ENCODE measurements at places on chromosomes 7 and 10.

- no peak for DNase-seq
Measured at GRCh38 chr10:11756766-11757315, 14.7 kb downstream of the ECHDC3 start.

DNA sequence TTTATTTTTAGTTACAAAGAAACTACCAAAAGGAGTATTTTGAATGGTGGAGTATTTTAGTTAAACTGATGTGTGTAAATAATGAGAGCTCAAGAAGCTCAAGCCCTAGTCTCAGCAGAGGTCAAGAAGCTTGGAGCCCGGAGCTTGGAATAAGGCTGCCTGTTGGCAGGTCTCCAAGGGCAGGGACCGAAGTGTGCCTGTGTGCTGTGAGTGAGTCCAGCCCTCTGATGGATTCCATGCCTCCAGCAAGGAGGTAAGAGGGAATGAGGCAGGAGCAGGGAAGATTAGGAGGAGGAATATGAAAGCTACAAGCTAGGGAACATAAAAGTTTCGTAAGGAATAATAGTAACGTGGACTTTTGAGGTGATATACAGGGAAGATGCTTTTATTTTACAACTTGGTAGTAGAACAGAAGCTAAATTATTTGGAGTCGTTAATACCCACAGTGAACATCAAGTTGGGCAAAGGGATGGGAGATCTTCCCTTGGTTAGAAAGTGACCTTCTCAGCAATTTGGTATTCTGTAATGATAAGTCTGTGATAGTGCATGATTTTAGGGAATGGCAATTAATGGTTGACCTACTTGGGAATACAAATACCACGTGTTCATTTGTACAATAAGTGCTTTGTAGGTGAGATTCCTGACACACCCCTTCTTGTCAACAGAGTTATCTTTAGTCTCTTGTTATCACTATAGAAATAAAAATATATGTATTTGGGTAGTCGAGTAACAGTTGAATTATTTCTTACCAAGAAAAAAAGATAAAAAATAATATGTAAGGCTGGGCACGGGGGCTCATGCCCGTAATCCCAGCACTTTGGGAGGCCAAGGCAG is 4.6 kb downstream of the SEC23IP start:
- DNase-seq = no peak

DNA sequence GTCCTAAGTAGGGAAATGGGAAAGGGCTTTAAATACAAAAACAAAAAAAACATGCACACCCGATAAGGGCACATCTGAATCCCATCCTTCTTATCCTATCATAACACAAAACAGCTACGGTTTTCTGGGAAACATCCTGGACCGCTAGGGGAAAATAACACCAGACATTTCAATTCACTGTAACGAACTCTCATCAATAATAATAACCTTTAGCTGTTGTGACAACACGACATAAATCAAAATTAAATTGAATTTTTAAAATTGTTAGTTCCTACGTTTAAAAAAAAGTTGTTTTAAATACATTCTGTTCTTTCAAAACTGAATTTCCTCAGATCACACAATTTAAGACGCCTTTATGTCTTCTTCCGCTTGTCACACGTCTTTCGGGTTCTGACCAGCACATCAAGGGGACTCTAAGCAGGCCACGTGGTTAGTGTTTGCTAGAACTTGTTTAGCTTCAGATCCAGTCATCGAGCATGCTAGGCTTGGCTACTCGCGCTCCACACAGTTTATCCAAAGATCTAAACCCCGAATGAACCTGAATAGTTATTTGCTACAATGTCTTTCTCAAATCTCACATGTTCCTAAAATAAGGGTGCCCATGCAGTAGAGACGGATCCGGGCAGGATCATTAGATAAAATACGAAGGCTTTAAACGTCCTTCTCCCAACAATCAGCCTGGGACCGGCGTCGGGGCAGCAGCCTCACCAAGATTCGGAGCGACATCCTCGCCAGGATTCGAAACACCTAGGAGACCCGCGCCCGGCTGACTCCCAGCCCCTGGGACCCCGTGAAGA is 839 bp downstream of the IKZF5 start:
- no peak for DNase-seq

DNA sequence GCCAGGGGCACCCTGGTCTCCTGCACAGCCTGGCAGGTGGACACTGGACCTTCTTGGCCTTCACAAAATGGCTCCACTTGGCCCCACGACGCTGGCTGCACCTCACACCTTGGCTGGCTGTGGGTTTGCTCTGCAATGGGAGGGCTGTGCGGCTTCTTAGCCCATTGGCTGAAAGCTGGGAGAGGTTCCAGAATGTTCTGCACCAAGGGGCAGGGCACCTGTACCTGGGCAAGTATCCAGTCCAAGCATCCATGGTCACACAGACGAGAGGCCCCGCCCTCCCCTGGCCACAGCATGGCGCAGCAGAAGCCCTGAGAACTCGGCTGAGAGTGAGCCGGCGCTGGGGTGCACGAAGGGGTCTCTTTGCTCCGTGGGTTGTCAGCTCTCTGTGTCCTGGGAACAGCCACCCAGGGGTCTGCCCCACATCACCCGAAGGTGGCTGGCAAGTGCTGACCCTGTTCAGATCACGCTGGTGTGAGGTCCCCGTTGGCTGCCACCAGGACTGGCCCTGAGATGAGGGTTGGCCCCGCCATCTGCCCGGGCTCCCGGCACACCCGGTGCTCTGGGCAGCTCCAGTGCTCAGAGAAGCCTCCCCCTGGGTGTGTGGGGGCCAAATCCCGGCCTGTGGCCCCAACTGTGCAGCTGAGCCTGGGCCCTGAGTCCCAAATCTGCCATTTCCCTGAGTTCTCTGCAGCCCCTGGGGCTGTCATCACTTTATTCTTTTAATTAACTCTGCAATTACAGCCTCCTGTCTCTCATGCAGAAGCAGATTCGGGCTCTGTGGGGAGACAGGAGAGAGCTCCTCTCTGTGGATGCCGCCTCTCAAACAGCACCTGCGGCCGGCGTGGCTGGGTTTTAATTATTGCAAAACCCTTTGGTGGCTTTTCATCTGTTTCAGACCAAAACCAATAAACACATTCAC is 19.4 kb upstream of the ADGRA1 start:
- no peak for DNase-seq

DNA sequence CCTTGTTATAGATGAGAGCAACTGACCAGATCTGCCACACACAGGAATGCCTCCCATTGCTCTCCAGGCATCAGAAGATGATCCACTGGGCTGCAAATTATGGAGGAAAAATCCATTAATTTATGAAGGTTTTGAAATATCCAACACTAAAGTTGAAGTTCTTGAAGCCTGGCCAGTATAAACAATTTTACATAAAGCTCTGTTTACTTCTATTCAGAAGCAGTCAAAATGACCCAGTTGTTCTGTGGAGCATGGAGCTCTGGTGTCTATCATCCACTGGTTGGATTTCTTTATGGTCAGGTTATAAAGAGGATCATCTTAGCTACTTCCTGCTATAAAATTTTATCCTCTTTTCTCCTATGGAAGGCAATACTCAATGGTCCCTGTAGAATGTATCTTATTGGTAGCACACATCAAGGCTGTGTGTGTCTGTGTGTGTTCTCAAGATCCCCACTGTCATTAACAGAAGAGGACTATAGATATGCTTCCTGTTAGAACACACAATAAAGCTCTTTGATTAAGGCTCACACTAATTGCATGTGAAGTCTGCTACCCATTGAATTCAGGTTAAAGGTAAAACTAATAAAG is 747.4 kb downstream of the SUGCT start:
- no peak for DNase-seq

DNA sequence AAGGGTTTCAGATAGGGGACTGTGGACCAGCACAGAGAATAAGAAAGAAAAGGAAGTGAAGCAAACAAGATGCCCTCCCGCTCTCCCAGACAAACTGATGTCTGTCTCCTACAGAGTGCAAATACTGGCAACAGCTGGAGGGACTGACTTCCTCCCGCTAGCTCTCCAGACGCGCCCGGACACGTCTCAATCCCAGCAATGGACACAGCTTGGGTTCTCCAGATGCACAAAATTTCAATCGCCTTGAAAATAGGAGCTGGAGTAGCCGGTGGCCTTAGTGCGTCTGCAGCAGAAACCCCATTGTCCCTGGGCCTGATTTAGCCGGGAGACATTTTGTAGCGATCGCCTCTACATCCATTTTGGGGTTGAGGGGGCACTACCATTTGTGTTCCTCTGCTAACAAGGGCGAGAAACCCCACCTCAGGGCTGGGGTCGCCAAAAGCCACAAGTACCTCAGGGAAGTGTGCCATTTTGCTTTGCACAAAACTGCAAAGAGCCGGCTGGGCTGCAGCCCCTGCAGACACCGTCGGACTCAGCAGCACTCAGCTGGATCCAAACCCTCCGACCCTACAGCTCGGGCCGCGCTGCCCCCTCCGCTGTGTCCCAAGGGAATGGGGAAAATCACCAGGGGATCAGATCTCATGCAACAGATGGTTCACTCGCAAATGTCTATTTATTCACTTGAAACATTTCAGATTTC is 5.9 kb downstream of the CPA2 start:
- no peak for DNase-seq

DNA sequence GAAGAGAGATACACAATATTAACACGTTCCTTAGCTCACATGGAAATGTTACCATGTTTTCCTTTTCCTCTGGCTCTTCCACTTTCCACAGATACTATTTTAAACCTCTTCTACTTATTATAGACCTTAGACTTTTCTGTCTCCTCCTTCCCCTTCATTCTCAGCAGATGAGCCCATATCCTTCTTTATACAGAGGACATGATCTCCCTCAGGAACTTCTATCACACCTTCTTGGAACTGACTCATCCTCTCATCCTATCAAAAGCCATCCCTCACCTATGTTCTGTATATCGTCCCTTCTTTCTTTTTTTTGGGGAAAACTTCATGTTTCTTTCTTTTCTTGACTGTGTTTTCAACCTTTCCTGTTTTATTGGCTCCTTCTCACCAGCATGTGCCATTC is 20.8 kb downstream of the MTPN start:
- DNase-seq = no peak

- no peak for DNase-seq
Measured at GRCh38 chr10:72274213-72274729, 547 bp downstream of the DDIT4 start.

GRCh38 chr10:343231-344220 is 208.3 kb downstream of the ZMYND11 start:
- no peak for DNase-seq

- no peak for DNase-seq
Measured at GRCh38 chr7:154862153-154862791, 140.7 kb downstream of the PAXIP1 start.

DNA sequence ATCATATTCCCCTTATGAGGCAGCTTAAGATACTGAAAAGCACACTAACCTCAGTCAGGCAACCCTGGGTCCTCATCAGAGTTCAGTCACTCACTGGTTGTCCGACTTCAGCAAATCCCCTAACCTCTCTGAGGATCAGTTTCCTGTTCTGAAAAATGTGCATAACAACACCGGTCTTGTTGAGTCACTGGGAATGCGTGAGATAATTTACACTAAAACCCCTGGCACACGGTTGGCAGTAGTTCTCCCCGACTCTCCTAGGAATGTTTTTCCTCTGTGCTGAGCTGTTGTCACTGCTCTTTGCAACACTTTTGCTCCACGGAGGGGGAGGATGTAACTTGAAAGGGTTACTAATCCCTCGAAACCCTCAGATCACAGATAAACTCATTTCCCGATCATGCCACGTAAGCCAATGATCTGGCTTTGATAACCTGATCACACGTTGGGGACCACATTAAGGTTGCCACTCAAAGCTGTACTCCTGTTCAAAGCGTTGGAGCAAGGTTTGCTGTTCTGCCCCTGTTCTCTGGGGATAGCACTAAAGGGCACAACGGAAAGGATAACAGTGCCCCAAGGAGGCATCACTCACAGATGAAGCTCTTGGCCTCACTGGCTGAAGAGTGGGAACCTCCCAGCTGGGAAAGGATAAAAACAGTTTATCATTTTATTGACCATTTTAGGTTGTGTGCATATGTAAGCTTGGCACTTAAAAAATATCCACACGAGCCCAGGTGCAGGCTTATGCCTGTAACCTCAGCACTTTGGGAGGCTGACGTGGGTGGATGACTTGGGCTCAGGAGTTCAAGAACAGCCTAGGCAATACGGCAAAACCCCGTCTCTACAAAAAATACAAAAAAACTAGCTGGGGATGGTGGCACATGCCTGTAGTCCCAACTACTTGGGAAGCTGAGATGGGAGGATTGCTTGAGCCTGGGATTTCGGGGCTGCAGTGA is 5.0 kb upstream of the RBM17 start:
- no peak for DNase-seq

- DNase-seq = no peak
Measured at GRCh38 chr10:70776455-70777005, 8.6 kb downstream of the TBATA start.

DNA sequence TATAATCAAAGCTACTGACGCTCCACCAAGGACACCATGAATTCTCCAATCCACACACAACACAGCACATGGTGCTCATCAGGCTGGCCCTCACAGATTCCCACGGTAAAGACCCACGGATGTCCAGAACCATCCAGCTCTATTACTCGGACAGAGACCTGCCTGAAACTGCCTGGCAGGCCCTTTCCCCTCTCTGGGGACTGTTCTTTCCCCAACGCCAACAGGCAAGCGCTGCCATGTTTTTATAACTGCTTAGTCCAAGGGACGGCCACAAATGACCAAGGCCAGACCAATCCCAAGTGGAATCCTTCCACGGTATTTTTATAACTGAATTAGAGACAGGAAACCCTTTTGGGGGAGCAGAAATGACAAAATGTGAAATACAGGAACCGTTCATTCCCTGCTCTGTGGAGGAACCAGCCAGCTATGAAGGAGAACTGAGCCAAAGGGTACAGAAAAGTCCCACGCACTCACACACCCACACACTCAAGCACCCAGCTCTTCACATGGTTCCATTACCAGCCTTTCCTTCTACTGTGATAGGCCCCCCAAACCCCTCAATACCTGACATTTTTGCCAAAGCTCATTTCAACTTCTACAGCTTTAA is 4.1 kb downstream of the PIP4K2A start:
- no peak for DNase-seq

DNA sequence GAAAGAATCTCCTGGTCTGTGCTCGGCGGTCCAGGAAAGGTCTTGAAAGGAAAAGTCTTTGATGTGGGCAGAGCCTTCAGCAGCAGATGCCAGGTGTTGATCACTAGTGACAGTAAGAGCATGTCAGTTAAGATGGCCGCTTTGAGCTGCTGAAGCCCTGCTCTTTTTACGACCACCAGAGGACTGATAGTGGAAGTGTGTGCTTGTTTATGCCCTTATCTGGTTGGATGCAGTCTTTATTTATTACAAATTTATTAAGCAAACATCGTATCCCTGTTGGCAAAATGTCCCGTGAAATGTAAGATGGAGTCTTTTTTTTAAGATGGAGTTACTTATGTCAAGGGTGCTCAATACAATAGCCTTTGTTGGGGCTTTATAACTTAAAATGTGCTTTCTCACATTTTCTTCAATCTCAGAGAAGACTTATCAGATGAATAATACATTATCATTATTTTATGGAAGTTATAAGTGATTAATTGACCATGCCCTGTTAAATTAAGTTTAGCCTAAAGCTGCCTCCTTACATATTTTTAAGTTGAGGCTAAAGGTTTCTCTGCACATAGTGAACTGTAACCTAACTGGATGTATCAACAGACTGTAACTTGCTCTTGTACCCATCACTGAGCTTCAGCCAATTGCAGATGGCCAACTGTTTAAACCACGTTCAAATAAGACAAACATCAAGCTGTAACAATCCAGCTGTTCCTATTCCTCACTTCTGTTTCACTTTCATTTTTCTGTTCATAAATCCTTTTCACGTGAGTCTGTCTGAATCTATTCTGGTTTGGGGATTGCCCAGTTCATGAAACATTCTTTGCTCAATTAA is 97.4 kb upstream of the PIK3CG start:
- DNase-seq = no peak

- no peak for DNase-seq
Measured at GRCh38 chr10:10804998-10805740, 212.5 kb upstream of the CELF2 start.

All from GOT3 (cell line).